Dermis microvascular lymphatic vessel endothelial cell (primary cell): ENCODE measurements at places on chromosomes 6 and 20. TPM values are rescaled to one million over a fixed set of nuclear protein-coding genes. Genes with fewer than 3 reads are reported as not detected.

MAD2L1BP gene
- 14.8 and 23.3 TPM in 2 replicates for total RNA-seq

CCR6 gene
- not detected in 2 replicates for total RNA-seq

ADGB gene
- total RNA-seq: not detected in 2 replicates

PPP1R16B gene
- total RNA-seq: 135 and 166 TPM in 2 replicates

PFDN4 gene
- 52.1 and 70.0 TPM in 2 replicates for total RNA-seq

WFDC10B gene
- total RNA-seq: not detected in 2 replicates

ADGRF5 gene
- total RNA-seq: 107 and 112 TPM in 2 replicates

NMBR gene
- total RNA-seq: not detected in 2 replicates

PAK5 gene
- total RNA-seq: under 0.01 TPM in 2 replicates

KCNG1 gene
- total RNA-seq: 1.9 and 2.3 TPM in 2 replicates

MMP24 gene
- total RNA-seq: under 0.01 and 0.13 TPM in 2 replicates

MUCL3 gene
- not detected in 2 replicates for total RNA-seq

KCNK16 gene
- total RNA-seq: not detected in 2 replicates

ZKSCAN4 gene
- 3.0 and 4.3 TPM in 2 replicates for total RNA-seq

TFAP2C gene
- not detected in 2 replicates for total RNA-seq

MOCS1 gene
- total RNA-seq: 8.3 and 10.4 TPM in 2 replicates
